ENCODE measurements at places on chromosomes 11 and 22.

GRCh38 chr11:108817976-108818375 is 153.1 kb downstream of the DDX10 start:
- no peak for DNase-seq

DNA sequence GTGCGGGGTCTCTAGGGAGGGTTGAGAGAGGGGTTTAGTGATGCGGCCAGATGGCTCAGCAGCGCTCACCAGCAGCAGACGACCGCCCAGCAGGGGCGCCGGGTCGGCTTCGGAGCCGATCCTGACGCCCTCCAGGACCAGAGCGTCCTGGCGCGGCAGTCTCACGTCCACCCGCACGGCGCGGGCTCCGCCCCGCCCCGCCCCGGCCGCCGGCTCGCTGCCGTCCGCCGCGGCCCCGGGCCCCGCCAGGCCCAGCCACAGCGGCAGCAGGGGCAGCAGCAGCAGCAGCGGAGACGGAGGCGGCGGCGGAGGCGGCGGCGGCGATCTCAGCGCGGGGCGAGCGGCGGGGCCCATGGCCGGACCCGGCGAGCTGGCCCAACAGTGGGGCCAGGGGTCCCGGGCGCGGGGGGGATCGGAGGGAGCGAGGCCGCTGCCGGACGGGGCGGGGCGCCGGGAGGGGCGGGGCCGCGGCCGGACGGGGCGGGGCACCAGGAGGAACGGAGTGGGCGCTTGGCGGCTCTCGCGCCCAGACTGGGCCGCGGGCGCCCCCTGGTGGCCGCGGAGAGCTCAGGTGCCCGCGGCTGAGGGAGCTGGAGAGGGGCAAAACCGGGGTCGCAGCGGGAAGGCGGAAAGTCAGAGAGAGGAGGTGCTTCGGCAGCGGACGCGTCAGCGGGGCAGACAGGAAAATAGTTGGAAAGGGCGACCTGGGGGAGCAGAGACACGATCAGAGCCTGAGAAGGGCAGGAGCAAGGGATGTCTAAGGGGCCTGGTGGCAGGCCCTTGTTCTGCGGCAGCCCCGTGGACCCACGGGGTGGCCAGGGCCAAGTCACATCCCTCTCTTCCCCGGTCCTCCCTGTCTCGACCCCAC is at the start of gene RNF215:
Gene RNF215 (minus strand): TSS at position 452 of the 868 bp plus-strand sequence. CDS start 98 bp downstream, at position 354.
- peak; percentile 83 for DNase-seq

- DNase-seq: no peak
These were observed 579 bp upstream of the SLC5A4 start for GRCh38 chr22:32255726-32256125.

DNA sequence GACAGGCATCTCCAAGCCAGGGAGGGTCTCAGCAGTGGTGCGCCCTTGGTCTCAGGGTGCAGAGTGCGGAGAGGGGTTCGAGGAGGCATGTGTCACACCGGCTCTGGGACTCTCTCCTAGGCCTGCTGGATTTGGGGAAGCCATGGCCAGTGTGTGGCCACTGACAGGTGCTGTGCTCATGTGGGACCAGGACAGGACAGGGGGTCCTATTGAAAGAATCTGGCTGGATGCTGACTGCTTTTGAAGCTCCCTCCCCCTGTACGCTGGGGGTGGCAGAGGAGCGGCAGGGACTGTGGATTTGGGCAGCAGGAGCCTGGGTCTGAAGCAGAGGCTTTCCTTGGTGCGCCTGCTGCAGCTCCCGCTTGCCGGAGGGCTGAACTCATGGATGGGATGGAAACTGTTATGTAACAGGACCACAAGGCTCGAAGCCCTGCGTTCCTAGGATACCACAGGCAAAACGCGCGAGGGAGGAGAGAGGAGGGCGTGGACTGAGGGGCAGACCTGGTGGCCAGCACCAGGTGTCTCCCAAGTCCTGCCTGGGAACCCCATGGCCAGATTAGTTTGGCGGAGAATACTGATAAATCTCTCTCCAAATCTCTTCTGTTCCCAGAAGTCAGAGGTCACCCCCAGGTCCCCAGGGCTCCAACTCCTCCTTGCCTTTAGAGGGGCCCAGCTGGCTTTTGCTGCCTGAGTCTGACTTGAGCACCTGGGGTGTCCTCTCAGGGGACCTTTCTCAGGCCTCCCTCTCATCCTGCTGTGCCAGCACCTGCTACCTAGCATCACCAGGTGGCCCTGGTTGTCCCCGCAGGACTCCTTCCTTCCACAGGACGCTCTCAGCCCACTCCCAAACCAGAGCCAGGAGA is 13.8 kb upstream of the TEF start:
- DNase-seq: no peak

- no peak for DNase-seq
These were observed 22.3 kb upstream of the TESMIN start for GRCh38 chr11:68773521-68774193.

DNA sequence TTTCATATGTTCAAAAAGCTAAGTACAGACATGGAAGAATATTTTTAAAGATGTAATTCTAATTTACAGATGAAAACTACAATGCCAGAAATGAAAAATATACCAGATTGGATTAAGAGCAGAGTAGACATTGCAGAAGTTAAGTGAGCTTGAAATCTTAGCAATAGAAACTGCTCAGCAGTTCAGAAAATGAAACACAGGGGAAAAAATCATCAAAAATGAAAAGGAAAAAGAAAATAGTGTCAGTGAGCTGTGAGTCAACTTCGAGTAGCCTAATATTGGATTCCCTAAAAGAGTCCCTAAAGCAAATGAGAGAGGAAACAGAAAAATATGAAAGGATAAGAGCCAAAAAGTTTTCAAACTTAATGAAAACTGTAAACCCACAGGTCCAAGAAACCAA is 25.8 kb upstream of the IL10RA start:
- DNase-seq: no peak

DNA sequence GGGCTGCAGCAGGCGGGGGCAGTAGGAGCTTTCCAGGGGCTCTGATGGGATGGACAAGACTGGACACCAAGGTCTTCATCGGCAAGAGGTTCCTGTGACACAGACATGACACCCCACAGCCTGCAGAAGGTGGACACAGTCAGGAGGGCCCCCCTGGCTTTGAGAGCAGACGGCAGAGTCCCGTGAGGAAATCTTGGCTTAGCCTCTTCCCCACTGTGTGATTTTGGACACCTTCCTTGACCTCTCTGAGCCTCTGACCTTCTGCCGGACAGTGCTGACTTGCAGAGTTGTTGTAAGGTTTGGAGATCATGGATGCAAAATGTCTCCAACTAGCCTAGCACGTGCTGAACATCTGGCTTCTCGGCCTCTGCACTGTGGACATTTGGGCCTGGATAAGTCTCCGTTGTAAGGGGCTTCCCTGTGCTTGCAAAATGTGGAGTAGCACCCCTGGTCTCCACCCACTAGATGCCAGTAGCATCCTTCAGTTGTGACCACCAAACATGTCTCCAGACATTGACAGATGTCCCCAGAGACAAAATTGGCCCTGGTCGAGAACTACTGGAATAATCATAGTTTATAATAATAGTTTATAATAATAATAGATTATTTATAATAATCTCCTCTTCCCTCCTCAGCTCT is 54.6 kb downstream of the MCM5 start:
- DNase-seq: no peak

DNA sequence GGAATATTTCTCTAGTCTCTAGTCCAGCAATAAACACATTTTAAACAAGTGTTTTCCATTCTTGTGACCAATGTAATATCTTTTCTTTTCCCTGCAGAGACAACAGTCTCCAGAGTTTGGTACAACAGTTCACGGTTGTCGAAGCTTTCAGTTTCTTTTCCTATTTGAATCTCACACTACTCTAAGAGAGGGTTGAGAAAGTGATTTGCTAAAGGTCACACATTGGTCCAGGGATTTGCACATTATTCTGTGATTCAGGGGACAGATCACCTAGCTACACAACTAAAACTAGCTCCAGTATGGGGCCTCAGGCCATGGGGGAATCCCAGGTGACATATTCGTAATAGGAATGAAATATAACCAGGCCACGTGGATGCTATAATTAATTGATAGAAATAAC is 132.5 kb downstream of the HIPK3 start:
- no peak for DNase-seq

GRCh38 chr11:109668973-109669634 is 247.1 kb downstream of the C11orf87 start:
- DNase-seq: no peak

DNA sequence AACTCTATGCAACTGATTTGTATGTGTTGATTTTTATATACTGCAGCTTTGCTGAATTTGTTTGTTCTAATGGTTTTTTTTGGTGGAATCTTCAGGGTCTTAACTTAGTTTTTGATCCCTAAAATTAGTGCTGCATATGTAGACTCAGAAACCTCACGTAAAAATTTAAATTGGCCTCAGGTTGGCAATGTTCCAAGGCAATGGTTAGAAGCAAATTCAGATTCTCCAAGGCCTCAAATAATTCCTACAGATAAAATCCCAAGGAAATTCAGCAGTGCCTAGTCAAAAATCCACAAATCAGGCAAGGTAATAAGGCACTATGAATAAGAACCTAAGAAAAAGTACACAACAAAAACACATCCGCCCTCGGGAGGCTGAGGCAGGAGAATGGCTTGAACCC is 9.5 kb downstream of the PDE3B start:
- DNase-seq: no peak

DNA sequence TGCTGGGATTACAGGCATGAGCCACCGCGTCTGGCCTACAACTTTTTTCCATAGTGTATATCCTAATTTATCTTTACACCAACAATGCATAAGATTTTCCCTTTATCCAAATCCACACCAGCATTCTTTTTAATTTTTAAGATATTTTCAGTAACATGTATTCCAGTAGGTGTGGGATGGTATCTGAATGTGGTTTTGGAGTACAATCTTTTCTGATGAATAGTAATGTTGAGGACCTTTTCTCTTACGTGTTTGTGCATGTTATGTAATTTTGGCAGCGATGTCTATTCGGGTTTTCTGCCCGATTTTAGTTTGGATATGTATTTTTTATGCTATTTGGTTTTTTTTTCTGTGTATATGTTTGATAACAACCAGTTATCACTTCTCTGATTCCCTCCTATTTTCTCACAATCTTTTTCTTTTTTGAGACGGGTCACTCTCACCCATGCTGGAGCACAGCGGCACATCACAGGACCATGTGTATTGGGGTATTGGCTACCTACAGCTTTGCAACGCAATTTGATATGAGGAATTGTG is 114.6 kb upstream of the GRK3 start:
- DNase-seq: no peak

DNA sequence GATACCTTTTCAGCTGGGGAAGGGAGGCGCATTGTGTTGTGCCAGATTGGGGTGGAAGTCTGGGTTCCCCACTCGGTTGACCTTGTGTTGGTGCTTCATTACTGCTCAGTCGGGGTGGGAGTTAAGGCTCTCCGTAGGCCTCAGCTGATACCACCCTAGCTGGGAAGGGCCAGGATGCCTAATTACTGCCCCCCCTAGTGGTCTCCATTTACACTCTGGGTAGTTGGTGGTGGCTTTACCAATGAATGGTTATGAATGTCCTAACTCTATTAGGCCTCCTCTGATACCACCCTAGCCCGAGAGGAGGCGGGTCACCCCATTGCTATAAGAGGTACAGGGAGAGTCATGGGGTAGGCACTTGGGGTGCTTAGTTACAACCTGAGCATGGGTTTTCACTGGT is 27.5 kb upstream of the HIKESHI start:
- DNase-seq: no peak

- no peak for DNase-seq
These were observed 403.1 kb upstream of the CCDC90B start for GRCh38 chr11:83689144-83689780.

DNA sequence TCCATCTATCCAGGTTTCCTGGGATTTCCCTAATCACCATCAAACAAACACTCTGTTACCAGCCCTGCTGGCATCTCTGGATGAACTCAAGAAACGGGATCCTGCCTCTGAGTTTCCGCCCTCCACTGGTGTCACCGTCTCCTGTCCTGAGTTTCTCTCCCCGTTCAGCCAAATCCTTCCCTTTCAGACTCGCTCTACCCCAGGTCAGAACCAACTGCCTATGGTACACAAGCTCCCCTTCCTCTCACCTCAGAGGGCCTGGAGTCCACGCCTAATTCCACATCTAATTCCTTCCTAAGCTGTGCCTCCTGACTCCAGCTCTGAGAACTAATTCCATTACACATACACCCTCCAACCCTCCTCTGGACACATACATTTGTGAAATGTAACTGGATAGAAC is 96.1 kb downstream of the SHANK2 start:
- no peak for DNase-seq

- no peak for DNase-seq
These were observed 30.4 kb downstream of the PACS1 start for GRCh38 chr11:66100272-66101065.

GRCh38 chr11:118267486-118267885 is 3.4 kb upstream of the MPZL2 start:
- DNase-seq: no peak

Measured in NCI-H1930 (cell line).